ENCODE measurements at places on chromosomes 1 and 21.

- no peak for DNase-seq
Measured at GRCh38 chr1:30462826-30463425, 260.5 kb downstream of the MATN1 start.

DNA sequence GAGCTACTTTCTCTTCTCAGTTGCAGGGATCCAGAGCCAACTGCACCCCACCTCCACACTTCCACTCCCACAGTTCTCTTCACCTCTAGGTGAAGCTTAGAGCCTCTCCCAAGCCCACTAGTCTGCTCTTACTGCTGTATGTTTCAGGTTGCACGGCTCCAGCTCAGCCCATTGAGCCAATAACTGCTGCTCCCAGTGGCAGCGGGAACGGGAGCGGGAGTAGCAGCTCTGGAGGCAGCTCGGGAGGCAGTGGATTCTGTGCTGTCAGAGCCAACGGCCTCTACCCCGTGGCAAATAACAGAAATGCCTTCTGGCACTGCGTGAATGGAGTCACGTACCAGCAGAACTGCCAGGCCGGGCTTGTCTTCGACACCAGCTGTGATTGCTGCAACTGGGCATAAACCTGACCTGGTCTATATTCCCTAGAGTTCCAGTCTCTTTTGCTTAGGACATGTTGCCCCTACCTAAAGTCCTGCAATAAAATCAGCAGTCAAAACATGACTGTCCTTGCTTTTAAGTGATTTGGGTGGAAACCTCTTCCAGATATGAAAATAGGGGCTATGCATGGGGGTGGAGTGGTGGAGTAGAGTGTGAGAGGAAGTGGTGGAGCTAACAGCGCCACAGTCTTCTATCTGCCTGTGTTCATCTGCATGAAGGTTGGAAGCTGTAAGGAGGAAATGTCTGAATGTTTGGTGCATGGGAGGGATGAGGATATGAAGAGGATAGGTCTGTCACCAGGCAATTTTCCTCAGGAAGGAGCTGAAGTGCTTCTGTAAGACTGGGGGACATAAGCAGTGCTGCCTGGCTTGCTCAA lies 29.6 kb downstream of the CHIA start:
- no peak for DNase-seq

DNA sequence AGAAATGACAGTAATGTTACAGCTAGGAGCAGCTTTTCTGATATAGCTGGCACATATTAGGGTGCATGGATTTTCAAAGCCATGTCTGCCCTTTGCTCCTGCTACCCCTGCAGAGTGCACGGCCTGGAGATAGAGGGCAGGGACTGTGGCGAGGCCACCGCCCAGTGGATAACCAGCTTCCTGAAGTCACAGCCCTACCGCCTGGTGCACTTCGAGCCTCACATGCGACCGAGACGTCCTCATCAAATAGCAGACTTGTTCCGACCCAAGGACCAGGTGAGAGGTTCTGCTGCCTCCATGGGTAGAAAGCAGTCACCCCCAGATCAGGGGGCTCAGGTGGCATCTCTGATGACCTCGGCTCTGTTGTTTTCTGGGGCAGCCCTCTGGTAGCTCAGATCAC lies 9.8 kb downstream of the MTARC1 start:
- no peak for DNase-seq

GRCh38 chr1:171155484-171155883 lies 29.6 kb upstream of the FMO2 start:
- DNase-seq = no peak

- no peak for DNase-seq
Measured at GRCh38 chr1:160124705-160125478, 9.3 kb downstream of the ATP1A2 start.

GRCh38 chr1:209619696-209620486 lies 32.3 kb downstream of the LAMB3 start:
- no peak for DNase-seq

All from stimulated activated CD4-positive, alpha-beta T cell treated with anti-CD3 and anti-CD28 coated beads, Interleukin-15, amount 100 ng/mL, for 1 hour (primary cell).